Right renal cortex interstitium (tissue), 3 donors: ENCODE measurements at places on chromosomes 12 and 14.

- no peak for DNase-seq
Measured at GRCh38 chr14:105283899-105284298, 16.9 kb downstream of the BRF1 start.

DNA sequence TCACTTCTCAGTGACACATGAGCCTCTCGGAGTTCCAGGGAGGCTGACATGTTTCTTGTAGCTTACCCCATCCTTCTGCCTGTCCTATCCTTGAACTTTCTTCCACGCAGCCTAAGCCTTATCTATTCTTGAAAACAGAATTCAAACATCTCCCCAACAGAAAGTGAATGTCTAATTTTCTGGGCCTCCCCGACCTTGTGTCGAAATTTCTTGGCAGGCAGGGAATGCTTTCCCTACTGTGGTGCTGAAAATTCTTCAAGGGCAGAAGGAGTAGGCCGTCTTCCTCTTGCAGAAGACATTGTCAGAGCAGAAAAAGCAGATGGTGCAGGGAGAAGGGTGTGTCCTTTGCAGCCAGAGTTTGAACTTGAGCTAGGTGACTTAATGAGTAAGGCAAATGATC, 63.0 kb upstream of the TCL1B start:
- no peak for DNase-seq

DNA sequence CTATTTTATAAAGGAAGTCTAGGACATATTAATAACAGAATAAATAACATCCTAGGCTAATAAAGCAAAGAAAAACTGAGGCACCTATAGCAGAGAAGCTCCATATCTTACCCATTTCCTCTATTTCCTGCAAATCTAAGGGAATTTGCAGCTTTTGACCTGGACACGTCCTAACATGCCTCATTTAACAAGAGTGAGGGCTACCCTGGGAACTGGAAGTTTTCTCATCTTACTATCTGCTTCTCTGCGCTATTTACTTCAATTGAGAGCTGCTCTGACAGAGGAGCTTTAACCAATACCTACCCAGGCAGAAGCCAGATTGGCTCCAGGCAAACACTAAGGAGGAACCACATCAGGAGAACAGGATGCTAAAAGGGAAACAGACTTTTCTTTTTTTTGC, 5.7 kb downstream of the YBX3 start:
- DNase-seq: no peak

DNA sequence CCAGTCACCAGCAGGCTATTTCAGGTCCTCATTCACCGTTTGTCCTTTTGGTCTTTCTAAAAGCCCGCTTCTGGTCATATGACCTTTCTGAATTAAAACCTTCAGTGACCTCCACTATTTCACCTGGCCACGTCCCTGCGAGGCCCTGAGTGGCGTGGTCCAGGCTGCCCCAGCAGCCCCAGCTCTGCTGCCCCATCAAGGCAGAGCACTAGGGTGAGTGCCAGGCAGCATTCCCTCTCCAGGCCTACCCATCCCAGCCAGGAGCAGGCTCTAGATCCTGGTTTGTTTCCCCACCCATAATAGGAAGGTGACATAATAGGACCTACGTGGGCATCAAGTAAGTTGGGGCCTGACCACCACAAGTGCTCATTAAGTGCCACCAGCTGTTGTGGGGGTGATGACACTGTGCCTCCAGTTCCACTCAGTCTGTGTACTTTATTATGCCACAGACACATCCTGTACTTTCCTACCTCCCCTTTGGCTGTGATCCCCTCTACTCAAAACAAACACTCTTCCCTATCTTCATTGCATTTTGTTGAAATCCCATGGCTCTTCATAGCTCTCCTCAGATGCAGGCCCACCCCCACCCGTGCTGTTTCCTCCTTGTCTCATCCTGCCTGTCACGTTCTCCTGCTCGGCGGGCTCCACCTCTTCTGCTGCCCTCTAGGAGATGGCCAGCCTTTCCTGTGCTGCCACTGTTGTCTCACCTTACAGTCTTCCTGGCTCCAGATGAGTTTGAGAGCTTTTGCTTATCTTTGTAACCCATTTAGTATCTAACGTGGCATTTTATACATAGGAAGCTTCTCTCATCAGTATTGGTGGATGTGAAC, 21.4 kb downstream of the CKB start:
- DNase-seq: no peak

DNA sequence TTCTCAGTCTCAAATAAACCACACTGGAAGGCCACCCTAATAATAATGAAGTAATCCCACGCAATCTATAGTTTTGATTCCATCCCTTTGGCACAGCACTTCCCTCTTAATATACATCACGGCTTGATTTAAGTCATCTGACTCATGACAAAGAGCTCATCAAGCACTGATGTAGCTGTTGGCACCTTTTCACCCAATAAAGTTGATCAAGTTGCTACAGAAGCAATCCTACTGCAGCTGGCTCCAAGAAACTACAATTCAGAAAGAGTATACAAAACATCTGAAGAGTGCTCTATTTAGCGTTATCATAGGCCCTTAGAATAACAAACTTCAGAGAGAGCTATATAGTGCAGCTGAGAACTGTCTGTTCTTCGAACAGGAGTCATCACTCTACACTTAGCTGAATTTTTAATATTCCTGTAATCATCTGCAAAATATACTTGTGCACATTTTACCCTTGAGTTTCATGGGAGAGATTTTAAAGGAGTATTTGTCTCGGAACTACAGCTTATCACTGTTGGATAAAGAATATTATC, 94.9 kb downstream of the OSBPL8 start:
- no peak for DNase-seq

DNA sequence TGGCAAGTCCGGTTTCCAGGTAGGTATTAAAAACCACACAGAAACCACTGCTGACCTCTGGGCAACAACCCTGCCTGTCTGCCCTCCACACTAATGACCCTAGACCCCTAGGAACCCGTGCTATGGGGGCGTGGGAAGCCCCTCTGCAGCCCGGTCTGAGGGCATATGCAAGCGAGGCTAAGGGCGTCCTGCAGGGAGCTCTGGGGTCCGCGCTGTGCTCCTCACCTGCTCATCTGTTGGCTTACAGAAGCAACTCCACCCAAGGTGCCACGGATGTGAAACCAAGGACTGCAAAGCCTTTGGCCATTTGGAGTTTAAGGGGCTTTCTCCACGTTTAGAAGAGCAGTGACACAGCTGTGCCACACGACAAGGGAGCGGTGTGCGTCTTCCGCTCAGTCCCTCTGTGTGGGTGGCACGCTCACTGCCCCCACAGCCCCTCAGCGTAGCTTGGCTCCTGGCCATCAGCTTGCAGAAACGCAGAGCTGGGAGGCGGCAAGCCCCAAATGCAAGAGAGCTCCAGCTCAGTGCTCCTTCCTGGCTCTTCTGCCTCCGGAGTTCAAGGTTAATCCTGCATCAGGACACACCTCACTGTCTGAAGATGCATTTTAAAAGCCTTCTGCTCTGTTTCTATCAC, 18.4 kb downstream of the AMN start:
- no peak for DNase-seq

DNA sequence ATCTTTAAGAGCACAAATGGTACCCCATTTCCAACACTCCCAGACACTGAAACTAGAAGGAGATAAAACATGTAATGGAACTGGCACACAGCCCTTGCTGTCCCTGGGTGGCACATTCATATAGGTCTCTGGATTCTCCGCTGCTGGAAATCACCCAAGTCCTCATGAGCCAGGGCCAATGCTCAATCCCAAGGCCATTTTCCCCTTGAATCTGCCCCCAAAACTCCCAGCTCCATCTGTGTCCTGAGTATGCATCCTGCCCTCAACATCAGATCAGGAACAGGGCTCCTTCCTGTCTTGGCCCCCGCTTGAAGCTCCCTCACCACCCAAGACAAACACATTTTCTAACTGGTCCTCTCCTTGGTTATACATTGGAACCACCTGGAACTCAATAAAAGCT, 24.6 kb downstream of the KRT76 start:
- DNase-seq: no peak

- no peak for DNase-seq
Measured at GRCh38 chr12:25937096-25937495, 21.4 kb upstream of the RASSF8 start.

DNA sequence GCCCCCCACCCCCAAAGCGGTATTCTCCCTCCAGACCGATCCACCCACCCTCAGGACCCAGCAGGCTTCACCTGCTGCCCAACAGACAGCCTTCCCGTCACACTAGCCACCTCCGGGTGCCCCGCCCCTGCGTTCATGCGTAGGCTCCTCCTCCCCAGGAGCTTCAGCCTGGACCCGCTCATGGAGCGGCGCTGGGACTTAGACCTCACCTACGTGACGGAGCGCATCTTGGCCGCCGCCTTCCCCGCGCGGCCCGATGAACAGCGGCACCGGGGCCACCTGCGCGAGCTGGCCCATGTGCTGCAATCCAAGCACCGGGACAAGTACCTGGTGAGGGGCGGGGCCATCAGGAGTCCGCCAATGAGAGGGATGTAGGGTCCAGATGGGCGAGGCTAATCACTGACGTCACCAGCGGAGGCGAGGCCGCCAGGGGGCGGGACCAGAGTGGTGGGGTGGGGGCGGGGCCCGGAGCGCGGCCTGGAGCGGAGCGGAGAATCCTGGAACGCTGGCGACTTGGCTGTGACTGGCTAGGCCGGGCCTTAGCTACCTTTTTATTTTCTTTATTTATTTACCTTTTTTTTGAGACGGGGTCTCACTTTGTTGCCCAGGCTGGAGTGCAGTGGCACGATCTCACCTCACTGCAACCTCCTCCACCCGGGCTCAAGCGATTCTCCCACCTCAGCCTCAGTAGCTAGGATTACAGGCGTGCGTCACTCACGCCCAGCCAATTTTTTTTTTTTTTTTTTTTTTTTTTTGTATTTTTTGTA, 4.4 kb downstream of the TNS2 start:
- no peak for DNase-seq

DNA sequence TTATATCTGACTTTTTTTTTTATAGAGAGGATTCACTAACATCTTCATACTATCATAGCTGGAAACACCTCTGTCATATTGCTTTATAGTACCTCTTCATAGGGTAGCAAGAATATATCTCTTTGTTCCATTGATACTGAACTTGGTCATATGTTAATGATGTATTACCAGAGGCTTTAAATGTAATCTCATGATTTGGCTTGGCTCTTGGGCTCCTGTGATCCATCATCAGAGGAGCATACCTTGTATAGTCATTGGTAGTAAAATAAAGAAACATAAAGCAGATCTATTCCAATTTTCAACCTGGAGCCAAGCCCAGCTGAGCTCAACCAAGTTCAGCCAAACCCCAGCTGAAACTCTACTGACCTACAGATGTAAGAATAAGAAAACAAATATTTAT, 43.2 kb upstream of the GRIN2B start:
- DNase-seq: no peak

- DNase-seq: no peak
Measured at GRCh38 chr12:68617160-68617926, 6.6 kb downstream of the RAP1B start.

DNA sequence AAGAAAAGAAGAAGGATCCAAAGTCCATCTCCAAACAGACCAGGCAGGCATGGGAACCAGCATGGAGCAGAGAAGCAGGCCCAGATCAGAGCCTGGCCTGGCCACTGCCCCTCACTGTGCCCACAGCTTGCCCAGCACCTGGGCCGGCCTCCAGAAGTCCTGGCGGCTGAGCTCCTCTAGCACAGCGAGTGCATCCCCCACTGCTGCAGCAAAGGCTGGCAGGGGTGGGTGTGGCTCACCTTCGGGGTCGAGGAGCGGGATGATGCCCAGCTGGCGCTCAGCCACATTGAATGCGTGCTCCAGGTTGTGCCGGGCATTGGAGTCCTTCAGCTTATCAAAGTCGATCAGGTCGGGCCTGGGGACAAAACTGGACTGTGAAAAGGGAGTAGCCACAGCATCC, 78.7 kb downstream of the SPTB start:
- no peak for DNase-seq

DNA sequence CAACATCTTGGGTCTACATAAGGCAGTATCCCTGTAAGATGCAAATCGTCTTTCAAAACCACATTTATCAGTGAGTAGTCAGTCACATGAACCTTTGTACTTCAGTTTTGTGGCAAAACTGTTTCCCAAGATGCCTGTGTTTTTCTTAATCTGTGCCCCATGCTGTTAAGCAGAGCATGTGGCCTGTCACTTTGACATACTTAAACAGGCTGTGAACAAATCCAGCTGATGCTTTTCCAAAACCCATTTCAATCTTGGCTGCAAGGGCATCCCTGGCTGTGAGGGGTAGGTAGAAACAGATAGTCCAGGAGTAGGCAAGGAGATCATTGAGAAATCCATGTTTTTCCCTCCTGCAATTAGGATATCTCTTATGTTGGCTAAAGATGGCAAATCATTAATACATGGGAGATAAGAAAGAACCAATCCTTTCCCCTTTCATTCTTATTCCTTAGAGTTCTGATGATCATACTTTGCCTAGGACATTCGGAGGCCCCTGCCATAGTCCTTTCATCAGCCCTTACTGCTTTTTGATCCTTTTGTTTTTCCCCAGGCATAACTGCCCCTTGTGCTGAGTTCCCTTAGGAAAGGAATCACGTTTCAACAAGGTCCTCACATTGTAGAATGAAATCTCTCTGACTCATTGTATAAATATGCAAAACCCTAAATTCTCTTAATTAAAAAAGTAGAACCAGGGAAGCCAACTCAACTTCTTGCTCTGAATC, 121.1 kb upstream of the EEA1 start:
- no peak for DNase-seq

DNA sequence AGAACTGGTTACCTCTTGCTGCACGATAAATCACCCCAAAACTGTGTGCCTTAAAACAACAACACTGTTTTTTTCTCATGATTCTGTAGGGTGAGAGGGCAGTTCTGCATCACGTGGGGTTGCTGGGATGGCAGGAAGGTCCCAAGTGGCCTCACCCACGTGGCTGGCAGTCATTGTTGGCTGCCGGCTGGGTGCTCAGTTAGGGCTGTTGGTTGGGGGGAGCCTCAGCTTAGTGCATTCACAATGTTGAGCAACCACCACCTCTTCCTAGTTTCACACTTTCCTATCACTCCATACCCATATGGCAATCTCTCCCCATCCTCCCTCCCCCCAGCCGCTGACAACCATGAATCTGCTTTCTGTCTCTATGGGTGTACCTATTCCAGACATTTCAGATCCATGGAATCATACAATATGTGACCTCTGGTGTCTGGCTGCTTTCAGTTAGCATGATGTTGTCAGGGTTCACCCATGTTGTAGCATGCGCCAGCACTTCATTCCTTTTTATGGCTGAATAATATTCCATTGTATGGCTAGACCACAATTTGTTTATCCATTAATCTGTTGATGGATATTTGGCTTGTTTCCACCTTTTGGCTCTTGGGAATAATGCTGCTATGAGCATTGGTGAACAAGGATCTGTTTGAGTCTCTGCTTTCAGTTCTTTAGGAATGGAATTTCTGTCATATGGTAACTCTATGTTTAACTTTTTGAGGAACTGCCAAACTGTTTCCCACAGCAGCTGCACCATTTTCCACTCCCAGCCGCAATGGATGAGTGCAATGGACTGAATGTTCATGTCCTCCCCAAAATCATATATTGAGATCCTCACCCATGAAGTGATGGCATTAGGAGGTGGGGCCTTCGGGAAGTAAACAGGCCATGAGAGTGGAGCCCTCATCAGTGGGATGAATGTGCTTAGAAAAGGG, 11.2 kb upstream of the POP5 start:
- DNase-seq: no peak

- no peak for DNase-seq
Measured at GRCh38 chr12:97542666-97543280, 80.2 kb downstream of the RMST start.
